ENCODE measurements at places on chromosomes 3 and 15.

DNA sequence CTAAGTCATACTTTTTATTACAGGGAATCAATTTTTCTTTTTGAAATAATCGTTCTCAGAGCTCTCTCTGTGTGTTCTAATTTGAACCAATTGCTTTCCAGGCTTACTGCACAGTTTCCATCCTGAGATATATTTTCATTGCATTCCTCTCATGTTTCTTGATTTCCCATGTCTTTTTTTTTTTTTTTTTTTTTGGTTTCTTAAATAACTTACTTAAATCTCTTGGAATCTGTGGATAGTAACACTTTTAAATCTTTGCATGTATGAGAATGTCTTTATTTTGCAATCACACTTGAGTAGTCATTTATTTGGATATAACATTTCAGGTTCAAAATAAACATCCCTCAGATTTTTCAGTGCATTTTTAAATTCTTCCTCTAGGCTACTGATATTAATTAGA lies 14.5 kb upstream of the ABTB1 start:
- DNase-seq = no peak

DNA sequence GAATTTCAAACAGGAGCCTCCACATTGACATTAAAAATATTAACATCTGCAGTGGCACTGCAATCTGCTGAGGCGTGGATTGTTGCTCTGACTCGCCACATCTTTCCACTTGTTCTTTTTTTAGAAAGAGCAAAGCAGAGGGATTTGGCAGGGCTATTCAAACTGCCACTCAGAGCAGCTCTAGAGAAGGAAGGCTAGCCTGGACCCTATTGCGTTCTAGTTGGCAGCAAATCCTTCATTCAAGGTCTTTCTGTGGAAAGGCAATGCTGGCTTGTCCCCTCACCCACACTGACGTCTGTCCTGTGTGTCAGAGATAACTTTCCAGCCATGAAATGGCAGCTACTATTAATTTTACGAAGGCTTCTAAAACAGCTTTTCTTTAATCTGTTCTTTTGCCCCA lies 483.2 kb upstream of the SGO1 start:
- DNase-seq = no peak

- DNase-seq = no peak
These were observed 16.9 kb downstream of the ITGA11 start for GRCh38 chr15:68415061-68415460.

DNA sequence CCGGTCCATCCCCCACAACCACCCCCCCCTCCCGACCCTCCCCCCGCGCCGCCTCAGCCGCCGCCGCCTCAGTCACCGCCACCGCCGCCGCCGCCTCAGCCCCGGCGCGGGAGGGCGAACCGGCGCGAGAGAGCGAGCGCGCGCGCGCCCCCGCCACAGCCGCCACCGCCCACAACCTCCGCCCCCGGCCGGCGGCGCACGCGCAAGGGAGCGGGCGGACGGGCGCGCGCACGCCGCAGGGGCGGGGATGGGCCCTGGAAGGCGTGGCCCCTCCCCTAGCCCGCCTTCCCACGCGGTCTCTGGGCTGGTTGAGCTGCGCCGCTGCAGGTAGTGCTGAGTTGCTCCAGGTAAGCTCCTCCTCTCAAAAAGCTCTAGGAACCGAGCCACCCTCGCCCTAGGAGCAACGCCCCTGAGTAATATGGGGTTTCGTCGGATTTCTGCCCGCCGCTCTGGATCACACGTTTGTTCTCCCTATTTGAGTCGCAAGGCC lies at the start of gene TMCC1:
Gene TMCC1, minus strand, starts transcription at position 131 of the 490 bp plus-strand sequence.
- DNase-seq = peak; percentile 65

- DNase-seq = peak; percentile 75
These were observed 42.1 kb downstream of the ZBTB38 start for GRCh38 chr3:141410408-141410807.

- no peak for DNase-seq
These were observed 23.3 kb upstream of the RAB11A start for GRCh38 chr15:65845826-65846519.

Measured in fibroblast of mammary gland (primary cell).